ENCODE measurements at places on chromosomes 11 and 22.

GRCh38 chr11:67057205-67057672 lies 592 bp downstream of the RHOD start:
- DNase-seq = no peak

GRCh38 chr22:40694411-40694810 lies 15.1 kb downstream of the MCHR1 start:
- DNase-seq = no peak

- DNase-seq = no peak
These were observed 31.7 kb downstream of the LIF start for GRCh38 chr22:30214703-30215407.

DNA sequence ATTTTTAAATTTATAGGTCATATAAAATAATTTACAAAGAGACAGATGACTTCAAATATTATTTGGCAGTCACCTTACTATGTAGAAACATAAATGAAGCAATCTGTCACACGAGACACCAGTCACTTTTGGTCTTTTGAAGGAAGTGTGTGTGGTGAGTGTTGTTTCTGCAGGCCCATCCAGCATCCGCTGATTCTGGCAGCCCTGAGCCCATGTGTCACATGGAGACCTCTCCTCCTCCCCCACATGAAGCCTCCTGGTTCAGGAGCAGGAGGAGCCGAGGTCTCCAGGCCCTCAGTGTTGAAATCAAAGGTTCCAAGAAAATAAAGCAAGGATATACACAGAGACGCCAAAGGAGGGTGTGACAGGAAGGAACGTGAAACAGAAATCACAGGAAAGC lies 60.1 kb downstream of the ARFGAP3 start:
- no peak for DNase-seq

DNA sequence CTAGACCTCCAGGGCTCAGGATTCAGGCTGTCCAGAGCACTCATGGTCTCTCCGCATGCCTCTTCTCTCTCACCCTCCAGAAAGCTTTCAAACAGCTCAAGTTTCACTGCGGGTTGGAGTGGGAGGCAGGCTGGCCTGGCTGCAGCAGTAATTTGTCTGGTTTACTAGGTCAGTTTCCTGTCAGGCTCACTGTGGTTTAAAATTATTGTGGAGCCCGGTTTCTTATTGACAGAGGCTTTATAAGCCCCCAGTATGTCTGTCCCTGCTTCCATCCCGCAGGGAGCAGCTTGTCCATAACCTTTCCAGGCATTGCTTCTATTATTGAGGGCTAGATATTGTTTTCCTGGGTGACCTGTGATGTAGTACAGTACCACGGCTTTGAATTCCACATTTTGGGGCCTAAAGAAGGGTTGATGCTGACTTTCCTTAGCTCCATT lies 235.3 kb upstream of the SORL1-AS1 start:
- no peak for DNase-seq

DNA sequence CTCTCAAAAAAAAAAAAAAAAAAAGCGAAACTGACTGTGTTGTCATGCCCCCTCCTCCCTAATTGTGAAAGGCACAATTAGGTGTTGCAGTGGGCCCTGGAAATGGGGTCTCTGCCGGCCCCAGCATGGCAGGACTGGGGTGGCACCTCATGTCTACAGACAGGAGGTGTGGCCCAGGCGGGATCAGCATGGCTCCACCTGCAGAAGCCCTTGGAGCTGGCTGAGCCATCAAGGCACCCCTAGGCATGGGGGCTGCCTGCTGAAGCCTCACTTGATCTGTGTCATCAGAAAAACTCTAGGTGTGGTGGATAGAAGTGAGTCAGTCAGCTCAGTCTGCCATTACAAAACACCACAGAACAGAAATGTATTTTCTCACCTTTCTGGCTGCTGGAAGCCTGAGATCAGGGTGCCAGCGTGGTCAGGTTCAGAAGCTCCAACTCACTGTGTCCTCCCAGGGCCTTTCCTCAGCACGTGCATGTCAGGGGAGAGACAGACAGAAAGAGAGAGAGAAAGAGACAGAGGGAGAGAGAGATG lies 10.1 kb upstream of the B4GALNT4 start:
- peak; percentile 45 for DNase-seq

- no peak for DNase-seq
These were observed 23.8 kb downstream of the SLC6A5 start for GRCh38 chr11:20623252-20623651.

DNA sequence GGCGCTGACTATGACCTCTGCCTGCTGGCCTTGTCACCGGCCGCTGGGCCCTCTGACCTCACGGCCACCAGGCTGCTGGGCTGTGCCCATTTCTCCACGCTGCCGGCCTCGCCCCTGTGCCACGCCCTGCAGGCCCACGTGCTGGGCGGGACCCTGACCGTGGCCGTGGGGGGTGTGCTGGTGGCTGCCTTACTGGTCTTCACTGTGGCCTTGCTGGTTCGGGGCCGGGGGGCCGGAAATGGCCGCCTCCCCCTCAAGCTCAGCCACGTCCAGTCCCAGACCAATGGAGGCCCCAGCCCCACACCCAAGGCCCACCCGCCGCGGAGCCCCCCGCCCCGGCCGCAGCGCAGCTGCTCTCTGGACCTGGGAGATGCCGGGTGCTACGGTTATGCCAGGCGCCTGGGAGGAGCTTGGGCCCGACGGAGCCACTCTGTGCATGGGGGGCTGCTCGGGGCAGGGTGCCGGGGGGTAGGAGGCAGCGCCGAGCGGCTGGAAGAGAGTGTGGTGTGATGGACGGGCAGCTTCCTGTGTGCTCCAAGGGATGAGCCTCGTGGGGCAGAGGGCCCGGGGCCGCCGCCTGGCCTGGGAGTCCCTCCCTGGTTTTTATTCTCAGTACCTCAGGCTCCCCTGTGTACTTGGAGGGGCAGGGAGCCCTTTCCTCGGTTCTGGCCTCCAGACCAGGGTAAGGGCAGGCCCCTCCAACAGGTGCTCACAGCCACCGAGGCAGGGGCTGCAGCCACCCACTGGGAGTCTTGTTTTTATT lies 3.0 kb downstream of the LRFN4 start:
- no peak for DNase-seq

- DNase-seq = no peak
These were observed 2.6 kb upstream of the NPTXR start for GRCh38 chr22:38846412-38846811.

Data from CD4-positive, alpha-beta T cell treated with Interleukin-4 for 1 hour (primary cell).